ENCODE measurements at places on chromosomes 5 and 9. TPM values are rescaled to one million over a fixed set of nuclear protein-coding genes. Genes with fewer than 3 reads are reported as not detected.
A peak's percentile ranks its signal among the peaks of the same experiment; 100 is the strongest.

- DNase-seq = peak; percentile 18
Observed at GRCh38 chr5:109299557-109299956, 110.2 kb downstream of the PJA2 start.

DNA sequence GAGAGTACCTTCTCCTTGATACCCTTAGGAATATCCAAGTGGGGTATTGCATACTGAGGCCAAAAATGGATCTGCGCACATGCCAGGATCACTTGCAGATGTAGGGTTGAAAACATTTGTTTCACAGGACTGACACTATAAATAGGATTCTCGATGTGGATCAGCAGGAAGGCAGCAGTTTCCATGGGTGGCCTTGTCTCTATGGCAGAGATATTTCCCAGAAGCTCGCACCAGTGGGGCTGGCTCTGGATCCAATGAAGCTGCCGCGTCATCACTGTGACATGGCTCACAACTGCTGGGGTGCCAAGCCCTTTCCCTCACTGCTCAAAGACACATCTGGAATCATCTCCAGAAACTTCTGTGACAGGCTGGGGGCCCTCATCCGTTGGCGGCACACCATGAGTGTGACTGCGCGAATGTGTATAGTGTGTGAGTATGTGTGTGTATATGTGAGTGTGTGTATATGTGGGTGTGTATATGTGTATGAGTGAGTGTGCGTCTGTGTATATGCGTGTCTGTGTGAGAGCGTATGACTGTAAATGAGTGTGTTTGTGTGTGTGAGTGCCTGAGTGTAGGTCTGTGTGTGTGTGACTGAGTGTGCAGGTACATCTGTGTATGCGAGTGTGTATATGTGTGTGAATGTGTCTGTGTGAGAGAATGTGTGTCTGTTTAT is 182.5 kb downstream of the GAS1 start:
- no peak for DNase-seq

DNA sequence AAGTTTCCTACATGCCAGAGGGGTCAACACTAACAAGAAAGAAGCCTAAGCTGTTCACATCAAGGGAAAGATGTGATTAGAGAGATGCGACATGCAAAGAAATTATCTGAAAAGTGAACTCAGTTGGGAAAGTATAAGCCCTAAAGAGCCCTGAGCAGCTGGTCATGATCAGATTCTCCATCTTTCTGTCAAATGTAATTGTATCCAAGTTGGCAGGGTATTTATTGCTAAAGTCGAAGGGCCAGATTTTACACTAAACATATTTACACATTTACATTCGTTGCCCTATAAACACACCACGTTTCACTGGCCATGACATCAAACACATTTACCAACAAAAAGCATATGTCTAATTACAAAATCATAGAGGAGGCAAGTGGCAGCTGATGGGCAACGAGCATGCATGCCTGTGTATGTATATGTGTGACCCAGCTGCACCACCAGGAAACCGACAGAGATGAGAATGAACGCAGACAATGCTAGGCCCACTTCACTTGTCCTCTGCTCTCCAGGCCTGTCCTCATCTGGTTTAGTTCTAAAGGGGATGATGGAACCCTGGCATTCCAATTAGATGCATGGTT is 6.3 kb downstream of the FOXD1 start:
- DNase-seq = no peak

Gene GTF2H2
- total RNA-seq = 33.2 TPM

DNA sequence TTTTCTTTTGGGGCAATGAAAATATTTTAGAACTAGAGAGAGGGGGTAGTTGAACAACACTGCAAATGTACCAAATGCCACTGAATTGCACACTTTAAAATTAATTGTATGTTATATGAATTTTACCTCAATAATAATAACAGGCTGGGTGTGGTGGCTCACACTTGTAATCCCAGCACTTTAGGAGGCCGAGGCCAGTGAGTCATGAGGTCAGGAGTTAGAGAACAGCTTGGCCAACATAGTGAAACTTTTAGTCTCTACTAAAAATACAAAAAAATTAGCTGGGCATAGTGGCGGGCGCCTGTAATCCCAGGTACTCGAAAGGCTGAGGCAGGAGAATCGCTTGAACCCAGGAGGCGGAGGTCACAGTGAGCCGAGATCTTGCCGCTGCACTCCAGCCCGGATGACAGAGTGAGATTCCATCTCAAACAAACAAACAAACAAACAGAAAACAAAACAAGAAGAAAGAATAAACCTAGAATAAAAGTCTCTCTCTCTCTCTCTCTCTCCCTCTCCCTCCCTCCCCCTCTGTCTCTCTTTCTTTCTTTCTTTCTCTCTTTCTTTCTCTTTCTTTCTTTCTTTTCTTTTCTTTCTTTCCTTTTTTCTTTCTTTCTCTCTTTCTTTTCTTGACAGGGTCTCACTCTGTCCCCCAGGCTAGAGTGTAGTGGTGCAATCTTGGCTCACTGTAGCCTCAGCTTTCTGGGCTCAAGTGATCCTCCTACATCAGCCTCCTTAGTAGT is 91.1 kb downstream of the BASP1 start:
- no peak for DNase-seq

DNA sequence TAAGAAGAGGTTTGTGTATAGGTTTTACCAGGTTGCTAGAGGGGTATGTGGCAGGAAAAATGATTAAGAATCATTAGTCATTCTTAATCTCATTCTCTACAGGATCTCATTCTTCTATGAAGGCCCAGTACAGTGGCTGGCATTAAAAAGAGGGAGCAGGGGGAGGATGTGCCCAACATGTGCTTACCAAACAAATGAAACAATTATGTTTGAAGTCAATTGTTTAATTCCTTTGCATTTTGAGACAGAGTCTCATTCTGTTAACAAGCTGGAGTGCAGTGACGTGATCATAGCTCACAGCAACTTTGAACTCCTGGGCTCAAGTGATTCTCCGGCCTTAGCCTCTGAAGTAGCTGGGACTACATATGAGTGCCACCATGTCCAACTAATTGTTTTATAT is 23.0 kb downstream of the FNIP1 start:
- DNase-seq = no peak

Gene PRUNE2
- 122 TPM for total RNA-seq

- peak; percentile 27 for DNase-seq
Observed at GRCh38 chr5:36701085-36701698, 94.8 kb downstream of the SLC1A3 start.

Gene FYB1
- 0.54 TPM for total RNA-seq

DNA sequence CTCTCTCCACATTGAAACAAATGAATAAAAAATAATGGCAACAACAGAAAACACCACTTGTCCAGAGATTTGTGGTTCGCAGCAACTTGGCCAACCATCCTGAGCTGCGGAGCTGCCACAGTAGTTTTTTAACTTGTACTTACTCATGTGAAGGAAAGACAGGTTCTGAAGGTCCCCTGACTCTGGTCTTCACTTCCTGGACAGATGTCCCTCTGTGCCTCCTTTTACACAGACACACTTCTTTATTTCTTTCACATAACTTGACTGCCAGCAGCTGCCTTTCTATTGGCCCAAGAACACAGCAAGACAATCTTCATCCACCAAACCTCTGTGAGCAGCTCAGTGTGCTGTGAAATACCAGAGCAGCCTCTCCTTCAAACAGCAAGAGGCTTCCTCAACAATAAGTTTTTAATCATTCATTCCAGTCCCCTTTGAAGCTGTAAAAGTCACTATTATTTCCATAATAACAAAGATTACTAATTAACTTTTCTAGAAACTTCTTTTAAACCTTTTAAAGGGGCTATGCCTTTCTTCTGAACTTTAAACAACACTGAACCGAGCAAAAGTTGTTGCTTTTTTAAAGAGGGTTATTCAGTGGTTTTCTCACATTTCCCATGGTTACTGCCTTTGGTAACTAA is 198.7 kb downstream of the NR2F1-AS1 start:
- no peak for DNase-seq

DNA sequence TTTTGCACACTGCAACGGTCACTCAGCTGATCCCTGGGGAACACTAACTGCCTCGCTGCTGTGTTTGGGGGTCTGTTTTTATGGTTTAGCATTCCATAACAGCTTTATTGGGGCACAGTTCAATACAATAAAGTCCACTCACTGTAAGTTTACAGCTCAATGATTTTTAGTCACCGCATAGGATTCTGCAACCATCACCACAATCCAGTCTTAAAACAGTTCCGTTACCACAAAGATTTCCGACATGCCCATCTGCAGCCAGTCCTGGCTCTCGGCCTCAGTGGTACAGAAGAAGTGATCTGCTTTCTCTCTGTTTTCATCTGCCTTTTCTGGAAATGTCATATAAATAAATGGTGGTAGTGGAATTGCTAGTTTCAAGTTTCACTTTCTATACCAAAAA is 23.6 kb downstream of the OR2V2 start:
- no peak for DNase-seq

DNA sequence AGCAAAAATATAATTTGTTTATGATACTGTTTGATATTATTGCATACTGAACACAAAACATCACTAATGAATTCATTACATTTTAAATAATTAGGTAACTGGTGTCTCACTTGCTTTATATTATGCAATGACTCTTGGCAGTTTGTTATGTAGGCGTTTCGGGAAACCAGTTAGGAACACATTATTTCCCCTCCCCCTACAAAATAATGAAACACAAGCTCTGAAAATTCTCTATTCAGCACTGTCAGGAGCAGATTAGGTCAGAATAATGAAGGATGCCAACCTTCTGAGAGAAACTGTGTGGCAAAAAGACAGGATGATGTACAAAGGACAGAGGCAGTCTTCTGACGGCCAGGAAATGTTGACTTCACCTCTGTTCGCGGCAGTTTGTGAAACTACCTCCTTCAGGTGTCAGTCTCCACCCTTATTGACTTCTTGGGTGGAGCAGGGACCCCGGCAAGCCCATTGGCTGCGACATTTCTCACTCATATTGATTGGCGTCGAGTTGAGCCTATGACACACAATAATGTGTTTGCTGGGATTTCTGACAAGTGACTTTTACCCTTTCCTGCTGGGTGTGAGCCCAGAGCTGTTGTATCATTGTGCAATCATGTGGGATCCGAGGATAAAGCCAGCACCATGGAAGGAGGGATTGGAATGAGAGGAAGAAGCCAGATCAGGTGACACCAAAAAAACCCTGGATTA is 33.9 kb downstream of the SH3PXD2B start:
- DNase-seq = peak; percentile 99

DNA sequence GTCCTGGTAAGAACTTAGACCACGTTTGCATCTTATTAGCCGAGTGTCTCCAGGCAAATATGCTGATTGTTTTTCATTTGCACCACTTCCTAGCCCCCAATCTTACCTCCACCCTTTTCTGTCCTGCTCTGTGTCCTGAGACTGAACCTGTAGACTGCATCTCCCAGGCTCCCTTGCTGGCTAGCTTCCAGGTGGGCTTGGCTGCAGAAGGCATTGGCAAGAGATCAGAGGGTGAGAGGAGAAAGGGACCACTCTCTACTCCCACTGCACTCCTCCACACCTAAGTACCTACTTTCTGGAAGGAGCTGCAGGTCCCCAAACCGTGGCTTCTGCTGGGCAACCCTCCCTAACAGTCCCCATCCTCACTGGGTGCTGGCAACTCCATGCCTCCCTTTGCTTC is 59.9 kb upstream of the XPA start:
- no peak for DNase-seq

- peak; percentile 12 for DNase-seq
Observed at GRCh38 chr5:96855031-96855872, 21.0 kb upstream of the ERAP2 start.

Gene SLIT3
- total RNA-seq = 52.5 TPM

Gene FLT4
- total RNA-seq = not detected

GRCh38 chr5:157479166-157479565 is 19.2 kb downstream of the NIPAL4 start:
- DNase-seq = peak; percentile 12

Gene MSH3
- 19.3 TPM for total RNA-seq

GRCh38 chr5:2666081-2666480 is 85.4 kb downstream of the IRX2 start:
- no peak for DNase-seq

Gene GLDC
- 0.65 TPM for total RNA-seq

DNA sequence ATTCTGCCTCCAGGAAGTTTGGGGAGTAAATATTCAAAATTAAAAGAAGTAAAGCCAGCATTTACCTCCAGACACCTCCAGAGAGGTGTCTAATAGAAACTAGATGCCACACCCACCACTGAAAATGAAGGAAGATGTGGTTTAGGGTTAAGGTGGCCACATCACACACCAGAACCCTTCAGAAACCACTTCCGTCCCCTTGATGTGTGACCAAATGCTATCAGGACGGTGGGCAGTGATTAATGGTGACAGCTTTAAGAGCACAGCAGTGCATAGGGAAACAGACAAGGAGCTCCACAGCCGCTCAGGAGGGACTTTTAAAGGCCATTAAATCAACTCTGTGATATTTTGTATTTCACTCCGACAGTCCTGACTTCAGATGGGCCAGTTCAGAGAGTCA is 295.2 kb downstream of the BRINP1 start:
- DNase-seq = no peak
